ENCODE measurements at places on chromosomes 2 and 18.
A peak's percentile ranks its signal among the peaks of the same experiment; 100 is the strongest.

GRCh38 chr2:96146881-96147592 is 1.8 kb upstream of the DUSP2 start:
- DNase-seq, result peak; percentile 92

DNA sequence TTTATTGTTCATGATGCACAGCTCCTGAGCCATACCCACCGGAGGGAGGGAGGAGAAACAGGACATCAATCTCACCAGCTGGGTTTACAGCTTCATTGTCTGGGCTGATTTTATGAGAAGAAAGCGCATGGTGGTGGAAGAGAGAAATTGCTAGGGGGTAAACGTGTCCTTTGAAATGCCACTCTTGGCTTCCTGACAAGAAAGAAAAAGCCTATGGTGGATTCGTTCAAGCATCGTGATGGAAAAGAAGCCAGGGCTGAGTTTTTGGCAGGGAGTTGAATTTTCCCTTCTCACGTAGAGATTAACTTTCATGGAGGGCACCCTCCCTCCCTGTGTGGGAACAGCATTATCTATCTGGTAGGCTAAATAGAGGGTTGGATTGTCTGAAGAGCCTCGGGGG is 502.0 kb downstream of the SLC4A3 start:
- no peak for DNase-seq

DNA sequence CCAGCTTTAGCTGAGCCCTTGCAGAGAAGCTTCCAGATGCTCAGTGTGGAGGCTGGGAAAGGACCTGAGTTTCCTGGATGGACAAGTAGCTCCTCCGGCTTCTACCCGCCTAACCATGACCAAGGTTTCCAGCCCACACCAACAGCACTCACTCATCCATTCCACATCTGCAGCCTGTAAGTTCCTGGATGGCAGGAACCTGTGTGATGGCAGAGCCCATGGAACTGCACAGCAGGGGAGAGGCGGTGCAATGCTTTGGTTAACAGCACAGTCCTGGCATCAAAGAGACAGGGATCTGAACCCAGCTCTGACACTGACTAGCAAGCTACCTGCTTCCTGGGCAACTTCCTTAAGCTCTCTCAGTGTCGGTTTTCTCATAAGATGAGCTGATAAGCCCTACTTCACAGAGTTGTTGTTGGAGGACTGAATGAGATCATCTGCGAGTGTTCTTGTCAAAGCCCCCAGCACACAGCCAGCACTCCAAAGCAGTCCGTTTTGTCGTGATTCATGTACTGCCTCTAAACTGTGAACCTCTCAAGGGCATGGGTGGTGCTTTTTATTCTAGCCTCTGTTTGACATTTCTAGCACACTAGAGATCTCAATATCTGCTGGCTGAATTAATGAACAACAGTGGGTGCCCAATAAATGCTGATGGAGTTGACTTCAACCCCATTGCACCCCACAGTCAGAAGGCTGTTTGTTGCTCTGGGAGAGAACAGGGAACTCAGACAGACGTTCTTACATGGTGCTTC is 41.6 kb upstream of the OTOF start:
- no peak for DNase-seq

- DNase-seq, result no peak
Measured at GRCh38 chr18:43789234-43790000, 512.1 kb upstream of the SYT4 start.

DNA sequence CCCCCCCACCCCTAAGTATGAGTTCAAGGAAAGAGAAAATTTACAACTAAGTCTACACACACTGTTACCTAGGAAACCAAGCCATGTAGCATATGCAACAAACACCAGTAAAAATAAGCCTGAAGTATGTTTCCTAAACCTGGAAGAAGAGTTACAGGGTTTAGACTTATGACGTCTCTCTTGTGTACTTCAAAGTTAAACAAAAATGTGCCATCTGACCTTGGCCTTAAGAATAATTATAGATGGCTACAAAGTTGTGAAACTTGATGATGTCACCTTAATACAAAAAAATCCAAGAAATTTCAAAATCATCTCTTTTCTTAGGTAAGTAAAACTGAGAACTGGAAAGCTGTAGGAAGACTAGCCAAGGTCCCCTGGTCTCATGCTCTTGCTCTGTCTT is 297.6 kb upstream of the NRXN1 start:
- no peak for DNase-seq

GRCh38 chr2:96308248-96308647 is 2.9 kb upstream of the SNRNP200 start:
- DNase-seq, result no peak

- no peak for DNase-seq
Measured at GRCh38 chr2:237141571-237142051, 55.9 kb downstream of the COPS8 start.

- no peak for DNase-seq
Measured at GRCh38 chr2:129887688-129888266, 91.7 kb upstream of the RAB6C start.

DNA sequence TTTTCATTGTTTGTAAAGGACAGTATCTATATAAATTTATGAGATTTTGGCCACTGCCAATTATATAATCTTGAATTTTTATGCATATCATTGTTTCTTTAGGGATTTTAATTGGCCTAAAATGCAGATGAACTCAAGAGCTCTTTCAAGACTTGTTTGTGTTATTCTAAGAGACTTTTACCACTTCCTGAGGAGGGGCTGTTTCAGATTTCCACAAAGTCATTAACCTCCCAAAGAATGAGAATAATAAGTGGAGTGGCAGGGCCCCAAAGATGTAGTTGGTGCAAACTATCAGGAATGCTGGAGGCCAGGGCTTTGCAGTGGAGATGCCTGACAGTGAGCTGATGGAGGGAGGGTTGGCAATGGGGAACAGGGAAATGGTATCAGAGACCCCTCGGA is 15.5 kb upstream of the ACVR1 start:
- no peak for DNase-seq

DNA sequence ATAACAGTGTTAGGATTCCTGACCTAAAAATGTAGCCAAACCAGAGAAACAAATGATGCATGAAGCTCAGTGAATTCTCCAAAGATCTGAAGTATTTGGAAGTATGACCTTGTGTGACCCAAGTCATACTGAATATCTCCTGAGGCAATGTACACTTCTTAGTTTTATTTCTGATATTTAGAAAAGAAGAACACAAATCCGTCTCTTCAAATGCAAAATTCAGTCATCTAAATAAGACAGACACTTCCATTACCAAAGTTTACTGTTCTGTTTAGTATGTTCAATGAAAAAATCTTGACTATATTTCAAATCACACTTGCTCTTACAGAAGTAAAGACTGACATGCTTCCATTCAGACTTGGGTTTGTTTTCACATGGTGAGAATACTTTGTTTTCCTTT is 495.7 kb downstream of the RIT2 start:
- no peak for DNase-seq

- no peak for DNase-seq
Measured at GRCh38 chr2:7539760-7540159, 622.5 kb downstream of the RNF144A start.

- no peak for DNase-seq
Measured at GRCh38 chr2:134445985-134446382, 192.1 kb downstream of the MGAT5 start.

DNA sequence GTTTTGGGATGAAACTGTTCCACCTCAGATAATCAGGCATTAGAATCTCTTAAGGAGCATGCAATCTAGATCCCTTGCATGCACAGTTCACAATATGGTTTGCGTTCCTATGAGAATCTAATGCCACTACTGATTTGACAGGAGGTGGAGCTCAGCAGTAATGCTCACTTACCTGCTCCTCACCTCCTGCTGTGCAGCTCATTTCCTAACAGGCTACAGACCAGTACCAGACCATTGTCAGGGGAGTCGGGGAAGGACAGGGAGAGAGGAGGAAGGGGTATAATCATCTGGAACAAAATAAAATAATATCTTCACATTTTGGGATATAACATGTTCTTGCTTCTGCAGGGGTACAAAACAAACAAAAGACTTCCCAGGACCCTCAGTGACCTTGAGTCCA is 532.0 kb upstream of the FSHR start:
- DNase-seq, result no peak

DNA sequence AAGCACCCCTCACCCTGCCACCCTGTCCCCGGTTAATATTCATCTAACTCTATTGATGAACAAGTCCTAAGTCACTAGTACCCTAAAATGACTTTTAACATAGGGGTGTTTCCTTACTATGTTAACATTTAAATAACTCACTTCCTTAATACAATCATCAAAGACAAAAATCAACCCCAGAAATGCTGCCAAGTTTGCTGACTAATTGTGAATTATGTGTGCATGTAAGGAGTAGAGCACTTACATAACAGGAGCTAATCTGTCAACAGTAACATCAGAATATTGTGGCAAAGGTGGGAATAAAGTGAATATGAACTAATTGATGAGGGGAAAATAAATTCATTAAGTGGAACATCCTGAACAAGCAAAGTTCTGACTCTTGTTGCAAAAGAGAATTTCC is 81.4 kb upstream of the ERBB4 start:
- DNase-seq, result no peak

GRCh38 chr18:22348521-22349316 is 69.0 kb downstream of the CTAGE1 start:
- no peak for DNase-seq

- DNase-seq, result no peak
Measured at GRCh38 chr18:24408496-24408895, 10.9 kb upstream of the OSBPL1A start.

- DNase-seq, result no peak
Measured at GRCh38 chr18:2083691-2084090, 487.6 kb downstream of the METTL4 start.

DNA sequence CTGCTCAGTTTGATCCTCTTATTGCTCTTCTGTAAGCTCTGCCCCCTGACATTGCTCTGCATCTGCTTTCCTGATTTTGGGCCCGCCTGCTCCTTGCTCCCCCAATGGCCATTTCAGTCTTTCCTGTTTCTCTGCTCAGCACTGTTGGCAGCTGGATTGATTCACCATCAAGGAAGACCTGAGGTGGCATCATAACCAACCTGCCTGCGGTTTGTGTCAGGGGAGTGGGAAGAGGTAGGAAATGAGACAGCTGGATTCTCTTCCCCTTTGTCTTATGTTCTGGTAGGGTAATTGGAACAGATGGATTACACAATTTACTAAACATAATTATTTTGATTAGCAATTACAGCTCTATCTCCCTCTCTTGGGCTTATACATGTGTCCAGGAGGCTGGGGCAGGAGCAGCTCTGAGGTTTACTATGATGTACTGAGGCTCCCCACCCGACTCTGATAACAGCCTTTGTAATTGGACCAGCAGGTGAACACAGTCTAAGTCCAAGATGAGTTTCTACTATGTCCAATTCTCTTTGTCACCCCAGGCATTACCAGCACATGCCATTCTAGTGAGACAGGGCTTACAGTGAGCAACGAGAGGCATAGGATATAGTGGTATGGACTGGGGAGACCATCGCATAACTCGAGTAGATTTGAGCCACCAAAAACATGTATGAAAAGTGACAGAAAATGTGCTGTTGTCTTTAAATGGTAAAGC is 151.8 kb upstream of the MMADHC start:
- DNase-seq, result no peak

- no peak for DNase-seq
Measured at GRCh38 chr18:55268151-55268601, 308.9 kb upstream of the CCDC68 start.

- no peak for DNase-seq
Measured at GRCh38 chr2:159735648-159736047, 23.3 kb downstream of the MARCHF7 start.

GRCh38 chr2:221677688-221678087 is 105.6 kb upstream of the EPHA4 start:
- DNase-seq, result no peak

DNA sequence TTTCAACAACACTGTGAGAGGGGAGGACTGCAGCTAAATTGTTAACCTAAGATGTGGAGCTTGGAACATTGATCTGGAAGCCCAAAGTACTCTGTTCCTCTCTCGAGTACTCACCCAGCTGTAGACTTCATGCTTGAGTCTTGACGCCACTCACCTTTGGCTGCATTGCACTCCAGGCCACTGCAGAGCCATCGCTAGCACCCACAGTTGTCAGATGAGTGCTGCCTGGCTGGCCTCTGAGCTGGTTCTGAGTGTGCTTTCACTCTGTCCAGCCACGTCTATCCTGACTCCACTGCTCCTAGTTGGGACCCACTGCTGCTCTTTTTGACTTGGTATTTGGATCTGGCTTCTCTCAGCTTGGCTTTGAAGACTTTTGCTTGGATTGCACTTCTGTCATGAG is 552.1 kb downstream of the DCDC2C start:
- no peak for DNase-seq

DNA sequence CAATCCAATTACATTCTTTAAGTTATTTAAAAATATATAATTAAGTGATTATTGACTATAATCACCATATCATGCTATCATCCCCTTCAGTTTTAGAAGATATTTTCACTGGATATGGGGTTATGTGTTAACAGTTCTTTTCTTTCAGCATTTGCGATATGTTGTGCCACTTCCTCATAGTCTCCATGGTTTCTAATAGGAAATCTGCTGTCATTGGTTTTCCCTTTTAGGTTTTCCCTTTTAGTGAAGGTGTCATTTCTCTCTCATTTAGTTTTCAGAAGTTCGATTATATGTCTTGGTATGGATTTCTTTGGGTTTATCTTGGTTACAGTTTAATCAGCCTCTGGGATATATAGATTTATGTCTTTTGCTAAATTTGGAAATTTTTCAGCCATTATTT is 34.8 kb upstream of the EPG5 start:
- no peak for DNase-seq

DNA sequence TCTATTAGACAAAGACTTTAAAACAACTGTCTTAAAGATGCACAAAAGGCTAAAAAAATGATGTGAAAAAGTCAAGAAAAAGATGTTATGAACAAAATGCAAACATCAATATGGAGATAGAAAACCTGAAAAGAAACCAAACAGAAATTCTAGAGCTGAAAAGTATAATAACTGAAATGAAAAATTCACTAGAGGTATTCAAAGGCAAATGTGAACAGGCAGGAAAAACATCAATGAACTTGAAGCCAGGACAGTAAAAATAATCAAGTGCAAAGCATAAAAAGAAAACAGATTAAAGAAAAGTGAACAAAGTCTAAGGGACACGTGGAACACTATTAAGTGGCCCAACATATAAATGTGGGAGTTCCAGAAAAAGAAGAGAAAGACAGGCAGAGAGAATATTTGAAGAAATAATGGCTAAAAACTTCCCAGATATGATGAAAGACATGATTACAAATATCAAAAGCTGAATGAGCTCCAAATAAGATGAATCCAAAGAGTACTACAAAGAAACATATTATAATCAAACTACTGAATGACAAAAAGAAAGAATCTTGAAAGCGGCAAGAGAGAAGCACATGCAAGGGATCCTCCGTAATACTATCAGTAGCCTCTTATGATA is 57.5 kb downstream of the KANSL1L start:
- DNase-seq, result no peak

- DNase-seq, result no peak
Measured at GRCh38 chr2:235413064-235413463, 80.8 kb upstream of the AGAP1 start.

- DNase-seq, result peak; percentile 77
Measured at GRCh38 chr2:40360652-40361051, 91.2 kb downstream of the SLC8A1 start.

- no peak for DNase-seq
Measured at GRCh38 chr2:217510771-217511291, 492.0 kb downstream of the TNS1 start.

All from DMS79 (cell line).